ENCODE measurements at places on chromosomes 5 and 9.

DNA sequence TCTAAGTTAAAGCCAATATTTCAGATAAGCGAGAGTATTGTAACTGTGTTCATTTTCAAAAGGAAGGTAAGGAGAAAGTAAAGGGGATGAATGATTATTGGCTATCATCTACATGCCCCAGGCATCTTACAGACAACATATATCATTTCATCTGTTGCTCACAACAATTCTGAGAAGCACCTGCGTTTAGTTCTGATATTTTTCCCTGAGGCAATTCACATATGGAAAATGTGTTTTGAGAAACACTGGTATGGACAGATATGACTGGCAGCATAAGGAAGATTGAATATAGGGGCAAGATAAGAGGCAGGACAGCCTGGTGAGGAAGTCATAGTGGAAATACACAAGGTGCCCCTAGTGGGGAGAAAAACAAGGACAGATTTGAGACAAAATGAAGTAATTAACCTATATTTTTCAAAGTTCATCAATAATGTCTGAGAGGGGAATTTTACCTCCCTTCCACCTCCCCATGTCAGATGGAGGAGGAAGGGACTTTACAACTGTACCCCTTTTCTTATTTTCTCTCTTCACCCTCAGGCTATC lies 87.7 kb upstream of the TRIM32 start:
- no peak for DNase-seq

DNA sequence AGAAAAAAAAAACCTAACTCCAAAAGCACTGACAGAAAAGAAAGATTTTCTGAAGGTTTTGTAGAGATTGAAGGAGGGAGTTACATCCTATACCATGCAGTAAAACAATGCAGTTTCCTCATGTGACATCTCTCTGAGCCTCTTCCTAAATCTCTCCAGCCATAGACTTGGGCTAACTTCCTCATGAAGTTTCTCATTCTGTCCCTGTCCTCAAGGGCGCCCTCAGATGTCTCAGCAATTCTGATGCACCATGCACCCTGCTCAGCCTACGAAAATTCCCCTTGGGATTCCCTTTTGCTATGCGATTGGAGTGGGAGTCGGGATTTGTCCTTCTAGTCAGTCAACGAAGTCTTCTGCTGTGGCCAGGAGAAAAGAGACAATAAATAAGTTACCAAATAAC lies 68.9 kb downstream of the FAT2 start:
- DNase-seq = no peak

GRCh38 chr5:176131771-176132170 lies 106.5 kb upstream of the SIMC1 start:
- DNase-seq = no peak

GRCh38 chr5:26339576-26339975 lies 698.8 kb downstream of the CDH9 start:
- DNase-seq = no peak

DNA sequence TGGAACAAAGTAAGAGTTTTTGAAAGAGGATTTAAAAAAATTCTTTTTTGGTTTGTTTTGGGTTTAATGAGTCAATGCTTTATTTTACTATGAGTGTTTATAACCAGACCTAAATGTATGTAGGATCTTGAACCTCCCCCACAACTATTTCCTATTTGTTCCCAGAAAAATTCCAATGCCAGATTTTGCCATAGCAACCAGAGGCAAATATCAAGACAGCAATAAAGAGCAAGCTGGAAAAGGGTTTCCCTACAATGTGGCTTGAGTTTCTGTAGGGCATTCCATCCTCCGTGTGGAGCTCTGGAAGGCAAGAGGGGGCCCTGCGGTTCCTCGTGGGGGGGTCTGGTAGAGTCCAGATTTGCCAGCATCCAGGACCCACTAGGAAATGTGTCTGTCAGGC lies 27.8 kb upstream of the GDNF start:
- DNase-seq = no peak

DNA sequence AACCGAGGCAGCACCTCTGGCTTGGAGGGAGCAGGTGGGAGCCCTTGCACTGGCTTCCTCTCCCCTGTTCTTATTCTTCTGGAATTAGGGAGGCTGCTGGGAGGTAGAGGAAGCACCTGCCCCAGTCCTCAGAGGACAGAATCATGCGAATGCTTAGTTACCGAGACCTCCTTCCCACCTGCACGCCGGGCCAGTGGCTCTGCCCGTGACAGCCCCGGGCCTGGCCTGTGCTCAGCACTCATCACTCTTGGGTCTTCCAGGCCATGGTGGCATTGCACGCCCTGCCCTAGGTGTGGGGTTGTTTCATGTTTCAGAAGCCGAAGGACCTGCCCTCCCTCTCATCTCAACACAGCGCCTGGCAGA lies 45.3 kb upstream of the NKD2 start:
- no peak for DNase-seq
